Kasumi-1 (cell line): ENCODE measurements at places on chromosomes 11 and 22.
A peak's percentile ranks its signal among the peaks of the same experiment; 100 is the strongest.

GRCh38 chr11:15800111-15800800 is 556.1 kb downstream of the SOX6 start:
- peak; percentile 75 for DNase-seq

DNA sequence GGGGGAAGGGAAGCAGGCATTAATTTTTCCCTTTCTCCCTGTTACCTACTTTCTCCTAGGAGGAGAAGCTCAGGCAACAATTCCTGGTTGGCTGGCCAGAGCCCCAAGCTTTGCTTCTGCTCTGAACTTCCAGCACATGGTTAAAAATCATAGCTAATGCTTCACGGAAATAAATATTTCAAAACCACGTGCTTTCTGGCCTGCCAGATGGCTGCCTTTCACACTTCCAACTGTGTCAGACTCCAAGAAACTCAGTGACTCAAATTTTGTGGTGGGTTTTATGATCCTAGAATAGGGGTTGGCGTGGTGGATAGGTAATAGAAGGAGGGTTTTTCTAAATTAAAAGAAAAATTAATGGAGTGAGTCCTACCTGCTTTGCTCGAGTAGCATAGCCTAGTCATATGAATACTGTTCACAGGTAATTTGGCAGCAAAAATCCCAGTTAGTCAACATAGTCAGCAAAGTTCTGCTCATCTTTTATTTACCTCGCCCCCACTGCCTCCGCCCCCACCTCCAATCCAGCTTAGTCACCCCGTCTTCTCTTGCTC is 58.6 kb downstream of the SC5D start:
- DNase-seq = no peak

- DNase-seq = no peak
These were observed 847.1 kb downstream of the OPCML start for GRCh38 chr11:132685174-132685611.

DNA sequence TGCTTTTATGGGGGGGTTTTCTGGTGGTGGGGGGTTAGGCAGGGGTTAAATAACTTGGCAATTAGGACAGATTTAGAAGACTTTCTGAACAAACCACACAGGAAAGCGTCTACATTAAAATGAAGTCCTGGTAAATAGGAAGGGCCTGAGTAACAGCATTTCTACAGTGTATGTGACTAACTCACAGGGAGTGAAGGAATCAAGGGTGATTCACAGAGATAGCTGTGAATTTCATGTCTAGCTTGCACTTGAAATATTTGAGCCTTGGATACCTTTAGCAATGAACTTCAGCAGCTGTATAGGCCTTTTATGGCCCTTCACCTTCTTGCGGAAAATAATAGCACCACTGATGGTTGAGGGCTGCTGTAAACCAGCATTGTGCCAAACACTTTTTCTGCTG is 26.1 kb upstream of the LDHA start:
- DNase-seq = peak; percentile 22

- DNase-seq = peak; percentile 25
These were observed 6.2 kb downstream of the MRGPRD start for GRCh38 chr11:68974421-68975194.

GRCh38 chr11:76694664-76695063 is 24.1 kb upstream of the LRRC32 start:
- DNase-seq = no peak

DNA sequence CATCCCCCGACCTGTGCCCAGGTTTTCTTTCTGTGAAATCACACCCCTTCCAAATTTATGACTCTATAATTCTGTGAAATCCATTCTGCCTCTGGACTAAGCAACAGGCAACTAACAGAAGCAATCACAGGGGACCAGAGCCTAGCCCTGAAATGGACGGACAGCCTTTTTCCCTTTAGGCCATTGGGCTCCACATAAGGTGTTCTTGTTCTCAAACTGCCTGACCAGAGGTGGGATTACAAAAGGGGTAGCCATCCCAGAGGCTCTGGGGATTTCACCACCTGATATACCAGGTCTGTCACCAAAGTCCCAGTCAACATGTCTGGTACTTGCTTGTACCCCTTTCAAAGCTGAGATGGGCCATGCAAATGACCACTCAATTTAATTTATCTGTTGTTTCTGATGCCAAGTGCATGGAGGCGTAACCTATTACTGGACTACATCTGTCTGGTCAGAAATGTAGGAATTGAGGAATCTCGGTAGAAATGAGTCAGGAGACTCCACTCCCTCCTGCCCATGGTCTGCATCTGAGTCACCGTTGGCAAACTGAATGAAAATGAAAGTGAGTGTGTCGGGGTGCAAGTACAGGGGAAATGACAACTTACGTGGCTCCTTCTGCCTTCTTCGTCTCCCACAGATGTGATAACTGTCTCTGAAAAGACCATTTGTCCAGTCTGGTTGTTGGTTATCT is 10.2 kb downstream of the DKK3 start:
- DNase-seq = no peak

DNA sequence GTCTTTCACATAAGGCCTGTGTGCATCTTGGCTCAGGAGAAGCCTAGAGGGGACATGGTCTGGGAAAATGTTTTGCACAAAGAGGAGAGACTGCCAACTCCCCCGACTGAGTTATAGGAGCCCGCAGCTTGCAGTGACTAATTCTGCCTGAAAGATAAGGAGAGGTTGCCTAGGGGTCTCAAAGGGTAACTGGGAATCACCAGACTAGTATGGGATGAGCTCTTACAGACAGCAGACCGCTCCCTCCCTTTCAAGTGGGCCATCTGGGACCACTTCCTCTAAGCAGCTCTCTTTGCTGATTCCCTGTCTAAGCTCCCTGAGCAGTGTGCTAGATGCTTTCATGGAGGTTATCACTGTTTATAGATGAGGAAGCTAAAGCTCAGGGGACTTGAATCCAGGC is 105.1 kb downstream of the TENM4 start:
- DNase-seq = no peak

- DNase-seq = no peak
These were observed 7.7 kb upstream of the NEAT1 start for GRCh38 chr11:65414776-65415498.

DNA sequence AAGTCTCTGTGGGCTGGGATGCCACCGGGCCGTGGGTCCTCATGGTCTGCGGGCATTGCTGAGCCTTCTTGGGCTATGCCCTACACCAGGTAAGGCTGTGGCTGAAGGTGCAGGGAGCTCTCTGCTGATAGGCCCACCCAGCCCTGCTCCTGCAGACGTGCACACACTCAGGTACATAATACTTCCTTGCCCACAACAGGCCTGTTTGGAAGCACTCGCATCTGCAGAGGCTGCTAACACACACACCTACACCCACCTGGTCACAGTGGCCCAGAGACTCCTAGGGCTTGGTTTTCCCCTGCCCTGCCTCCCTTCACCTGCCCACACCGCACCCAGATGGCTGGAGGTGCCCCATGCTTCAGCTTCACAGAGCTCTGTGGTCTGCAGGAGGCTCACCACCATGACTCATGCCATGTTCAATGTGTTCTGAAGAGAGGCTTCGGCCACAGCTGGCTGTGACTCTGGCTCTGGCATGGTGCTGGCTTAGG is 72.8 kb upstream of the KCNQ1OT1 start:
- no peak for DNase-seq
